Stimulated activated naive CD8-positive, alpha-beta T cell treated with anti-CD3 and anti-CD28 coated beads, Interleukin-15, amount 100 ng/mL, for 72 hours (primary cell): ENCODE measurements at places on chromosomes 6 and 20.

GRCh38 chr20:34920055-34920454, 35.6 kb downstream of the GSS start:
- DNase-seq, result no peak

- DNase-seq, result no peak
Measured at GRCh38 chr20:37944456-37944981, 41.6 kb downstream of the VSTM2L start.

- DNase-seq, result no peak
Measured at GRCh38 chr6:124996411-124996810, 34.2 kb downstream of the RNF217 start.

DNA sequence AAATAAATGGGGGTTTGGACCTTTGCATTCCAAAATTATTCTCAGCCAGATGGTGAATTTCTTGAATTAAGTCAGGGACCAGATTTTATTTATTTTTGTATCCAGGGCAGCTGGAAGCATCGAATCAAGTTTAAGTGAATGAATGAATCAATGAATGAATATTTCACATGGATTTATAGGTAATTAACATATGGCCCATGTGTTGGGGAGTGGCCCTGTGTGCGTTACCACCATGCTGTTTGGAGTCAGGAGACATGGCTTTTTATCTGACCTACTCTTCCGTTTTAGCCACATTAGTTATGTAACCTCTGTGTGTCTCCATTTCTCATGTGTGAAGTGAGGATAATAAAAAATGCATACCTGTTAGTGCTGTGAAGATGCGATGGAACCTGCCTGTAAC, 213.5 kb downstream of the CDH26 start:
- no peak for DNase-seq

DNA sequence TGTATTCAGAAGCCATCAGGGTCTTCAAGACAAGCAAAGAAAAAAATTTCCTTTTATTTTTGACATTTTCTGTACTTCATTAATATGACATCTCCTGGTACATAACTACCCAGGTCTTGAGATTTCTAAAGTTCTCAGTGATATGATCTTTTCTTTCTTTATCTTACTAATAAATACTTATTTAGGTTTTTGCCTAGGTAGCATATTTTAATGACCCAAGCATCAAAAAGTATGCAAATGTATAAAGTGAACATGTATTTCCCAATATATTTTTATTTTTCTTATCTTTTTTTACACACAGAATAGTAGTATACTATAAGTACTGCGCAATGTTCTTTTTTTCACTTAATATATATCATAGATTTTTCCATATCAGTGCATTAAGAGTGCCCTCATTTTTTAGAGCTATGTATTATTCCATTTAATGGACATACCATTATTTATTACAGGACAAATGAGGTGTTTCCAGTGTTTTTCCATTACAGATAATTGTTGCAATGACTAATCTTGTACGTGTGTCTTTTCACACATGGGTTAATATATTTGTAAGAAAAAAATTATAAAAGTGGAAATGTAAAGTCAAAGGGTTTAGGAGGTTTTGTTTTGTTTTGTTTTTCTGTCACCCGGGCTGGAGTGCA, 107.0 kb downstream of the KCNQ5 start:
- DNase-seq, result no peak
